CD4-positive, alpha-beta T cell treated with Interferon gamma for 1 hour (primary cell): ENCODE measurements at places on chromosomes 2 and 18.
A peak's percentile ranks its signal among the peaks of the same experiment; 100 is the strongest.

- peak; percentile 29 for DNase-seq
Observed at GRCh38 chr18:46481048-46481846, 175.8 kb downstream of the LOXHD1 start.

- no peak for DNase-seq
Observed at GRCh38 chr2:68272246-68272994, 20.1 kb upstream of the PPP3R1 start.

DNA sequence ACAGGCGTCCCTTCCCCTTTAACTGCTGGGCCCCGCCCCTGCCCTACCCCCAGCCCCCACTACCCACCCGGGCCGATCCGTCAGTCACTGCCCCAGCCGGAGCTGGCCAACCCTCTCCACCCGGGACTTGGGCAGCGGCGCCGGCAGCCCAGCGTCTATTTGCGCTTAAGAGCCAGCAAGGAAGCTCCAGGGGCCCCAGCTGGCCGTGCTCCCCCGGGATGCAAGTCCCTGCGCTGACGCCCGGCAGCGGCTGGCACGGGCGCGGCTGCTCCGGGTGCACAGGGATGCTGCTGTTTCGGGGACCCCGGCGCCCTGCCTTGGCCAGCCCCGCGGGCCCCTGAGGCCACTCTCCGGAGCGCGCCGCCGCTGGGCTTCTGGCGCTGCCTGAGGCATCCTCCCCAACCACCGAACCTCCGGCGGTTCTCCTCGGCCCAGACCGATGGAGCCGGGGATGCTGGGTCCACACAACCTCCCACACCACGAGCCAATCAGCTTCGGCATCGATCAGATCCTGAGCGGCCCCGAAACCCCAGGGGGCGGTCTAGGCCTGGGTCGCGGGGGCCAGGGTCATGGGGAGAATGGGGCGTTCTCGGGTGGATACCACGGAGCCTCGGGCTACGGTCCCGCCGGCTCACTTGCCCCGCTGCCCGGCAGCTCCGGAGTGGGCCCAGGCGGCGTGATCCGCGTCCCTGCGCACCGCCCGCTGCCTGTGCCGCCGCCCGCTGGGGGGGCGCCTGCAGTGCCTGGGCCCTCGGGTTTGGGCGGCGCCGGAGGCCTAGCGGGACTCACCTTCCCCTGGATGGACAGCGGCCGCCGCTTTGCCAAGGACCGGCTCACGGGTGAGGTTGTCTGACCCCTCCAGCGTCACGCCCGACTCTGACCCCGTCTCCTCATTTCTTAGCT, at the start of gene TLX2:
TLX2 (plus strand) TSS at position 83 of the 903 bp plus-strand sequence; CDS start at position 440, 357 bp downstream.
- no peak for DNase-seq

DNA sequence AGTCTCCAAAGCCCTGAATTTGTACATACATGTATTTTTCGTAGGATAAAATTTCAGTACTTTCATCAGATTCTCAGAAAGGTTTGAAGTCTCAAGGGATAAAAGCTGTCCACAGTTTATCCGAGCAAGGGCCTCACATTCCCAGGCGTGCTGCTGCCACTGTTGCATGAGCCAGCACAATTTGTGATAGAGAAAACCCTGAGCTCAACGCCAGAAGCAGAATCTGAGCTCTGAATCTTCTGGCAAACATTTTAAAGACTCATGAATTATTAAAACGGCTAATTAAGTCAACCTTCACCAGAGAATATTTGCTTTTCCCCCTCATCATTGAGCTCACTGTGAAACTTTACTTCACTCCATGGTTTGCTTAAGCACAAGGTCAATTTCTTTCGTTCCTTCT, 38.5 kb upstream of the STPG4 start:
- DNase-seq: no peak

GRCh38 chr18:49201464-49201863, 250.7 kb upstream of the SMAD7 start:
- DNase-seq: no peak

GRCh38 chr2:10171006-10171800, 48.7 kb downstream of the RRM2 start:
- DNase-seq: no peak

DNA sequence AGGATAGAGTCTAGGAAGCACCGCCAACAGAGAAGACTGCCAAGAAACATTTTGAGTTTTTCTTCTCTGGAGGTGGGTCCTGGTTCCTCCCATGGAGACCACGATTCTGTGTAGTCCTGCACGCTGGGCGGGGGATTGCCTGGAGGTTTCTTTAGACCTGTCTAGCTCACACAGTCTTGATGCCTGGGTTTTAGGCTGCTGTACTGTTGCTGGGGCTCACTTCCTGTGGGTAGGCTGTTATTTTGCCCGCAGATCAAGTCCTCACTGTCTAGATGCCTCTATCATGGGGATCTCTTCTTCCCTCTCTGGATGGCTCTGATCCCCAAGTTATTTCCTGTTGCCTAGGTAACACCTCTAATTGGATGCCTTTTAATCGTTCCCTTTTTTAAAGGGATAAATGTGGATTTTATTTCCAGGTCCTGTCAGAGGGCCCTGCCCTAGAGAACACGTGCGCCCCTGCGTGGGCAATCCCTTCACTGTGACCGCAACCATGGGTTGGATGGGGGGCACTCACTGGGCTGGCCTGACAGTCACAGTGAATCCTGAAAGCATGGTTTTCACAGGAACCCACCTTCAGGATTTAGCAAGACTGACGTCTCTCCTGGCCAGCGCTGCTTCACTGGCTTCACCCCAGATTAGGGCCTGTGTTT, 115.7 kb downstream of the MSH2 start:
- DNase-seq: no peak

DNA sequence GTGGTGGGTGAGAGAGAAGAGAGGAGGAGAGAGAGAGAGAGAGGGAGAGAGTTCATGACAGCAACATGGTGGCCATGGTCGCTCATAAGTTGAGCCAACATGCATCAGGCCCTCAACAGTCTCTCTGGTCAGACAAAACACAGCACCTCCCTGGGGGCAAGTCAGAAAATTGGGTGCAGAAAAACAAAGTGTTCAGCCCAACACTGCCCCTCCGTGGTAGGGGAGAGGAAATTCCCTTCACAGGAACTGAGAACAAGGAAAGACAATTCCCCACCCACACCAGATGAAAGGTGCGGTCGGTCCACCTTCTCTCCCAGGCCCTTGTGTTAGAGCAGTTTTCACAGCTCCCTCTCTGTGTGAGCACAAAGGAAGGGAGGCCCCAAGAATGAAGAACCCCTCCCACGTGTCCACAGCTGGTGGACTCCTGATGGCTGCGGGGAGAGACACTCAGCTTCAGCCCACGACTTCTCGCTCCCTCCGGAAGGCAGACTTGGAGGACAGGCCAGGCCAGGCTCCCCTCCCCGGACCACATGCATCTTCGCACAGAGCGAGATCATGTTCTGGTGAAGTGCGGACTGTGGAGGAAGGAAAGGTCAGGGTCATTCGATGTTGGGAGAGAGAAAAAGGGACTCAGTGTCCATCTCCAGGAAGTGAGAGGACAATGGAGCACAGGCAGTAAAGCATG, 181.7 kb downstream of the ANAPC1 start:
- DNase-seq: peak; percentile 48

- no peak for DNase-seq
Observed at GRCh38 chr18:27378431-27379095, 193.5 kb upstream of the CHST9 start.

DNA sequence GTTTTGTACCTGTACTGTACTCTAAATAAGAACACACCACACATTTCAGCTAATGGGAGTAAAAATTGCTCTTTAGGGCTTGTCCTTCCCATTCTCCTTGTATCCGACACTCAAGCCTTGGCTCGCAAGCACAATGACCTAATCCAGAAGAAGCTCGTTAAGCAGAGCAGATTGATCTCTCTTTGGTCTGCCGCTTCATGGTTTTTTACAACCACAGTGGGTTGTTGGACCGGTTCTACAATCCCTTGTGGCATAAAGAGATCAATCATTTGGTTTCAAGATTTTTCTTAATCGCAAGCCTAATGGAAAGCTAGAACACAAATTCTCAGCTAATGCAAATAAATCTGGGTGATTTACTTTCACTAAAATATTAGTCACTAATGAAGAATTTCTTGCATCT, 662.1 kb downstream of the LRP1B start:
- DNase-seq: no peak

DNA sequence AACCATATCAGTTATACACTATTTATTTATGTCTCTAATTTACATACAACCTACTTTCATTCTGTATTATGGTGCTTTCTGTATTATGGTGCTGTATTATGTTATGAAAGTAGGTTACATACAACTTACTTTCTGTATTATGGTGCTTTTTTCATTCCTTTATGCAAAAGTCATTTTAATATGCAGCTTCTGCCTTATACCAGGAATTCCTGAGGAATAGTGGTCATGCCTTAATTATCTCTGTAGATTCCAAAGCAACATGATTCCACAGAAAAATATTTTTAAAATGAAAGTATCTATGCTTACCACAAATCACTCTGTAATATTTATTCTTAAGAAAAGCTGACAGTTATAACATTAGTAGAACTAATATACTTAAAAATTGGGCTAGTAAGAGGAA, 922.0 kb upstream of the NRXN1 start:
- DNase-seq: no peak

DNA sequence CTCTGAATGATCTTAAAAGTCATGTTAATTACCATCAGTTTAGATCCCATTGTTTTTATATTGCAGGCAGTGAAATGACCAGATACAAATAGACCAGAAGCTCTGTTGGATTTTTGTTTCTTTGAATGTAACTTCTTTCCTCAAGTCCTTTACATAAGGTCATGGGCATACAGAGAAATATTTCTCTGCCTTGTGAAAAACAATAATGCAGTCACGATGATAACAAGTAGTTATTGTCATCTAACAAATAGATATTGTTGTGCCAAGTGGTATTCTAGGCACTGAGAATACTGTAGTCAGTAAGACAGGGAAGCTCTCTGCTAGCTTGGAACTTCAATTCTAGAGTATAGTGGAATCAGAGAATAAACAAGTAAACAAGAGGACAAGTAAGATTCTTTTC, 94.7 kb upstream of the BARD1 start:
- DNase-seq: no peak

GRCh38 chr18:11553098-11553940, 56.1 kb upstream of the SLC35G4 start:
- no peak for DNase-seq

- no peak for DNase-seq
Observed at GRCh38 chr18:35050705-35051195, 9.5 kb downstream of the MAPRE2 start.

DNA sequence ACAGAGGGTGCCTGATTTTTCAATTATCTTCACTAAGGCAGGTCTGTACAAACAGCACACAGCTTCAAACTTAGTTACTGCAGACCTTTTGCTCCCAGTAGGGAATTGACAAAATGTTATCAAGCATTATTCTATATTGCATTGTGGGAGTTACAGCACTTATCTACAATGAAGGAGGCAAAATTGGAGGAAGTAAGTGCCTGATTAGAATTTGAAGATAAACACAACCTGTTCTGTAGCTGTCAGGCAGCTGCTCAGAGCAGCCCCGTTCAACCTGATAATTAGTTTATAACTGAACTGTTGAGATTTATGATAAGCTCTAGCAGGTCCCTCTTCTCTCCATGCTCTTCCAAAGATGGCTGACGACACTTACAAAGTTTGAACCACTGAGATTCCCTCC, 364.4 kb upstream of the CYRIA start:
- DNase-seq: no peak

GRCh38 chr2:11665510-11666362, 4.3 kb downstream of the NTSR2 start:
- DNase-seq: no peak

GRCh38 chr2:207163053-207163755, 2.5 kb downstream of the KLF7 start:
- DNase-seq: no peak

DNA sequence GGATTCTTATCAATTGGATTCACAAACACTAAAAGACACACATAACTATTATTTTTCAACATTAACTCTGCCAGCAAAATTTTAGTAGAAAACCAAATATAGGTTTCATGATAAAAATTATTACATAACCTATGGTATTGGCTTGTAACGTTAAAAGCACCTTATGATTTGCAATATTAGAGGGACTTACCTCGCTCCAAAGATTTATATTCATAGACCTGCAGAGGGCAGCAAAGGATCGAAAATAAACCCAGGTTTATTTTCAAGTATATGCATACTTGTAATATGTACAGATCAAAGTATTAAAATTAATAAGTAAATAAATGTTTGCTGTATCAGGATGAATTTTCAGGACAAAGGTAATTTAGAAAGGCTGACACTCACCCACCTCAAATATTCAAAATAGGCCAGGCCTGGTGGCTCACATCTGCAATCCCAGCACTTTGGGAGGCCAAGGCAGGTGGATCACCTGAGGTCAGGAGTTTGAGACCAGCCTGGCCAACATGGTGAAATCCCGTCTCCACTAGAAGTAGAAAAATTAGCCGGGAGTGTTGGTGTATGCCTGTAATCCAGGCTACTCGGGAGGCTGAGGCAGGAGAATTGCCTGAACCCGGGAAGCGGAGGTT, 45.3 kb downstream of the LRPPRC start:
- DNase-seq: no peak

GRCh38 chr18:69957747-69958146, 10.1 kb upstream of the CD226 start:
- no peak for DNase-seq
